Adipocyte (in vitro differentiated cells): ENCODE measurements at places on chromosomes 5 and 9.

- DNase-seq: no peak
Observed at GRCh38 chr5:11962122-11962521, 57.9 kb upstream of the CTNND2 start.

GRCh38 chr9:130698514-130698913 is 4.9 kb downstream of the EXOSC2 start:
- DNase-seq: peak; percentile 26

- DNase-seq: no peak
Observed at GRCh38 chr9:121538221-121538620, 38.6 kb upstream of the GGTA1 start.

DNA sequence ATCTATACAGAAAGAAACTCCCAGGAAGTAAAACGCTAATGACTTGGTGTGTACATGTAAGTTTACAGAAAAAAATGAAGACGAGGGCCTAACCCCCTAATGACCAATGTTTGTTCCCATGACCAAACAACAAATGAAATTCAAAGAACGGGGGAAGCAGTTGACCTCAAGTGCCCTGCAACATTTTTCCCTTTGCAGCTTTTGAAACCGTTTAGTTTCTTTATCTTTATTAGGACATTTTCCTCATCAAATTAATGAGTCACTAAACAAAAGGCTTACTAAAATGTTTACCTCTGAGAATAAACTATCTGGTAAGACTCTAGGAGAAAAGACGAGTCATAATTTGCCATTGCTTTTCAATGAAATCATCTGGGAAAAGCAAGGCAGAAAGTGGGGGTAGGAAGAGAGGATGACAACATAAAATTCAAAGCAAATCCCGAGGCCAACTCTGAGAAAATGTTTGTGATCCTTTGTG is 57.4 kb downstream of the LHFPL2 start:
- DNase-seq: peak; percentile 65

- no peak for DNase-seq
Observed at GRCh38 chr9:114367772-114368569, 19.8 kb downstream of the AKNA start.

- DNase-seq: no peak
Observed at GRCh38 chr9:33227741-33228140, 12.2 kb upstream of the SPINK4 start.

GRCh38 chr9:24071716-24072115 is 245.7 kb upstream of the ELAVL2 start:
- DNase-seq: no peak

GRCh38 chr5:16673241-16674201 is 56.7 kb upstream of the RETREG1 start:
- DNase-seq: no peak

GRCh38 chr9:117021906-117022305 is 334.8 kb downstream of the TRIM32 start:
- no peak for DNase-seq

DNA sequence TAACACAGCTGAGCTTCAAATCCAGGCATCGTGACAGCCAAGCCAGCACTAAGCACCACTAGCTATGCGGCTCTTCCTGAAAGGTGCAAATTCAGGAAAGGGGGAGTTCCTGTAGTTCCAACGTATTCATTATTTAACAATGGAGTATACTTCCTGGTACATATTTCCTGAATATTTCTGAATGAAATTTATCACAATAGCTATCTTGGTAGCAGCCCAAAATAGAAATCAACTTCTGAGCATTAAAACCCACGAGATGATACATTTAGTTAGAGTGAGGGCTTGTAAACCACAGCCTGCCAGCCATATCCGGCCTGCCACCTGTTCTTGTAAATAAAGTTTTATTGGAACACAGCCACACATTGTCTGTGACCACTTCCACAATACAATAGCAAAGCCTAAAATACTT is 109.7 kb upstream of the RETREG1 start:
- DNase-seq: no peak

DNA sequence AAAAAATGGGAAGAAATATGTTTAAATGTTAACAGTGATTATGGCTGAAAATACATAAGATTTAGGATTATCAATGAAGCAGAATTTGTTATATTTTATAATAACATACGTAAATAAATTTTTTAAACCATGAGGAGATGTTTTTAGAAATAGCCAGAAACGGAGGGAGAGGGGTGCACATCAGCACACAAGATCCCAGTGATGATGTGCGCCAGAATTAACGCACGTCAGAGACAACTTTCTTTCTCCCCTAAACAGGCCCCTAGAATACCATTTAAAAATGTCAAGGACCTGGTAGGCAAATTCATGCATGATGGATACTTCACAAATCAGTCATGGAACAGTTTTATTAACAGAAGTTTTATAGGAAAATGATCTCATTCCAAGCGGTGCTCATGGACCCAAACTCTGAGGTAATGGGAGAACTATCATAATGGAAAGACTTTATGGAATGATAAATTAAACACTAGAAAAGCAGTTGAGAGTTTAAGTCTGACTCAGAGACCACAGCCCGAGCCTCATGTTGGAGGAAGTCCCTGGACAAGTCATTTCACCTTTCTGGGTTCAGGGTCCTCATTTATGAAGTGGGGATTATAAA is 258.9 kb upstream of the GAS1 start:
- DNase-seq: peak; percentile 55

- DNase-seq: no peak
Observed at GRCh38 chr5:72064801-72065570, 42.3 kb upstream of the MAP1B start.

- no peak for DNase-seq
Observed at GRCh38 chr5:134506054-134507039, 19.1 kb upstream of the JADE2 start.

DNA sequence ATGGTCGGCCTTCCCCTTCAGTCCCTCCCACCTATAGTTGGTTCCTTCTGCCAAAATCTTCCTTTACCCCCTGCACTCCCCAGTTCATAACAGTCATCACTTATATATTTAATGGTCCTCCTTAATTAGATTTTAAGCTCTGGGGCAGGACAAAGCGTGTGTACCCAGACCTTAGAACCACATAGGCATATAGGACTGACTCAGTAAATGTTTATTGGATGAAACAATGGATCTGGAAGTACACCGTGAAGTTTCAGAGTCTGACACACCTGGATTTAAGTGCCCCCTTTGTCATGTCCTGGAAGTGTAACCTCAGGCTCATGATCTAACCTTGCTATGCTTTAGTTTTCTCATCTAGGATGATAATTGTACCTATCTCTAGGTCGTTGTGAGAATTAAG is 32.0 kb downstream of the STARD4 start:
- no peak for DNase-seq

- peak; percentile 32 for DNase-seq
Observed at GRCh38 chr9:121447321-121447834, 52.3 kb downstream of the GGTA1 start.

DNA sequence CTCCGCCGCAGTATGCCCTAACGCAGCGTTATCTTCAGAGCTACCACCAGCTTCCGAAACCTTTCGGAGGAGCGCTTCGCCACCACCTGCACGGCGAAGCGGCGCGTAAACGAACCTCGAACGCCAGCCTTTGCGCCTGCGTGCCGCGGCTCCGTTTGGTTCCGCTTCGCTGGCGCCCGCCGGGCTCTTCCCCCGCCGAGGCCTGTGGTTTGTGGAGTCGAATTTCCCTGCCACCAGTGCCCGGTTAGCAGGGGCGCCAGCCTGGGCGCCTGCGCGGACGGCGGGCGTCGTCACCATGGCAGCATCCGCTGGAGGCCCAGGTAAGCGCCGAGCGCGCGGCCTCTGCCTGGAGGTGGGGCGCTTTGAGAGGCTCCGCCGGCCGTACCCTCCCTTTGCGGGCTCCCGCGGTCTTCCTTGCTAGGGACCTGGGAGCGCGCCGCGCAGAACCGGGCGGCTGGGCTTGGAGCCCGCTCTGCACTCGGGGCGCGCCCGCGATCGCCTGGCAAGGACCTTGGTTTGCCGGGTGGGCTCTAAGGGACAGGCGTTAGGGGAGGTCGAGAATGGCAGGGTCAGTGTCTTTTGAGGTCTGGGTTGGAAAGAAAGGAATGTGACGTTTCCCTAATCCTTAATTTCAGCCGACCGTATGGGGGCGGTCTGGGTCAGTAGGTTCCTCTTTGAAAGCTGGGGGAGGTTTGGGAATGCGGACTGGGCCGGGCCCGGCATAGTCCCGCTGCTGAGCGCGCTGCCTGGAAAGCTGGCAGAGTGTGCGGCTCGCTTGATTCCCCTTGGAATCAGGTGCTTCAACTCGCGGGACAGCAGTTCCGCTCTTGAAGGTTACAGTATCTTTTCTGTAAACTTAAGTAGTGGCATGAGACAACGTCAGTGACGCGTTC is at the start of gene FAM151B:
FAM151B (plus strand) TSS at position 272 of the 893 bp plus-strand sequence; CDS start at position 296, 24 bp downstream.
- DNase-seq: peak; percentile 95

DNA sequence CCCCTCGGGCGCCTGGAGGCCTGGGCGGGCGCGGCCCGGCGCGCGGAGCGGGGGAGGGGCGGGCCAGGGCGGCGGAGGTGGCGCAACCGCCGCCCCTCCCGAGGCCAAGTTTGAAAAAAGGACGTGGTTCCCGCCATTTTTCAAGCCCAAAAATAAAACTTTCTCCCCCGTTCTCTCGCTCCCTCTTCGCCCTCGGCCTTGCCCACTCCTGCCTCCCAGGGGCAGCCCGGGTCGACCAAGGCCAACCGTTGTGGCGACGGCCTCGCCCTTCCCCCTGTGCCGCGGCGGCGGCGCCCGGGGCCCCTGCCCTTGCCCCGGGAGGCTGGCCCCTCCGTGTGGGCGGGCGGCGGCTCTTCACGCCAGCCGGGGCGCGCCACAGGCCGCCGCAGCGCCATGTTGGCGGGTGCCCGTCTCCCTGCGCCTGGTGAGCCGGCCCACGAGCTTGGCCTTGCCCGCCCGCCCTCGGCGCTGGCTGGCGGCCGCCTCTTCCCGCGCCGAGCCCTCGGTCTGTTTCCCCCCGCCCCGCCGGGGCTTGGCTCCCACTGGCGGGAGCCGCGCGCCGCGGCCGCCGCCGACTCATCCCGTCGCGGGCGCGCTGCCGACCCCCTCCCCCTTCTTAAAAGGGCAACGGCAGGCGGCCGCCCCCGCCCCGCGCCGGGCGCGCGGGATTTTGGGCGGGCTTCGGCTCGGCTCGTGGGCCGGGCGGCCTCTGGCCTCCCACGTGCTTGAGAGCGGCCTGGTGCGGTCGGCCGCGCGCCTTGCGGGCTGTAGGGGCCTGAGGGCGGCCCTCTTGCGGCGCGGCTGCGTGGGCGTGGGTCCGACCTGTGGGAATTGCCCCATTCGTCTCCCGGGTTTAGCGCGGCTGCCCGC is 1.3 kb downstream of the ANP32B start:
- peak; percentile 84 for DNase-seq

- DNase-seq: no peak
Observed at GRCh38 chr5:75706775-75707174, 10.5 kb downstream of the POC5 start.

GRCh38 chr5:169336242-169336641 is 35.3 kb upstream of the SLIT3 start:
- no peak for DNase-seq

GRCh38 chr9:78939311-78940065 is 632.3 kb upstream of the TLE4 start:
- DNase-seq: no peak

- no peak for DNase-seq
Observed at GRCh38 chr5:57658018-57658417, 175.4 kb upstream of the ACTBL2 start.

DNA sequence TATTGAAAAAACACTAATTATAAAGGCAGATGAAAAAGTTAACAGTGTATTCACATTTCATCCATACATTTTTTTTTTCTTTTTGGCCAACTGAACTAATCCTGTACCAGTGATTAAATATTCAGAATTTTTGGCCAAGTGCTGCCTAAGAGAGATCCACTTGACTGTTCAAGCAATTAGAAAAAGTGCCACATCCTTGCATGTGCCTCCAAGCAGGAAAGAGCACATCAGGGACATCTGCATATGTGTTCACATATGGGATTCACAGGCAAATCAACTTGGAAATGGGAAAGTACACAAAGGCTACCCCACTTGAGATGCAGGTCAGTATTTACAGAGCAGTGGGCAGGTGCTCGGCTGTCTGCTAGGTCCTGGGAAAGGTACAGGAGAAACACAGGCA is 163.3 kb upstream of the LHFPL2 start:
- DNase-seq: no peak

DNA sequence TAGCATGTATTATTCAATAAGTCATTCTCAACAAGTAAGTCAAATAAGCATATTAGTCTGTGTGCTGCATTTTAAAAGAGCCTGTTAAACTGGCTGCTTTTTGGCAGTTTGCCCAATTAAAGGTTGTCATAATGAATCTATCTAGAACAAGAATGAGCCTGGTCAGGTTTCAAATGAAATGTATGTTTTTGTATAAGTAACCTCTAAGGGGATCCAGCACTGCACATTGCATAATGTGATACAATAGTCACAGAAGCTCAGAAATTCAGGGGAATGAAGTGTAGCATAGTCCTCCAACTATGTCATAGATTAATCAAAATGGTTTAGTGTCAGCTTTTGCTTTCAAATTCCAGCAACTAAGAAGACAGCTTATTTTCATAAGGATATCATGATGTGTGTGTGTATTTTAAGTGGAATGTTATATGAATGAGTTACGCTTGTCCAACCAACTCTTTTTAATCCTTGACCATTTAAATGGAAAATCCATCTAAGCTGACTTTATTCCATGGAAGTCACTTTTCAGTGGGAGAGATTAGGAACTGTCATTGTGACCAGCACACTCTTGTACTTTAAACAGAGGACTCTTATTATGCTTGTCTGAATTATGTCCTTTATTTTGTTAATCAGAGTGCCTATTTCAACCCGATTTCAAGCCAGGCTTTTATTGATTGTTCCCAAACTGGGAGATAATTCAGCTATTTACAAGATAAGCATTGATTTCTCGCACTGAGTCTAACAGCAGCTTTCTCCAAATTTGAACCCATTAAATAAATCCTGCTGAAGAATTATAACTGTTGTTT is 283.9 kb upstream of the ADAMTSL1 start:
- peak; percentile 74 for DNase-seq

GRCh38 chr5:139177809-139178588 is 20.2 kb downstream of the SIL1 start:
- peak; percentile 42 for DNase-seq

DNA sequence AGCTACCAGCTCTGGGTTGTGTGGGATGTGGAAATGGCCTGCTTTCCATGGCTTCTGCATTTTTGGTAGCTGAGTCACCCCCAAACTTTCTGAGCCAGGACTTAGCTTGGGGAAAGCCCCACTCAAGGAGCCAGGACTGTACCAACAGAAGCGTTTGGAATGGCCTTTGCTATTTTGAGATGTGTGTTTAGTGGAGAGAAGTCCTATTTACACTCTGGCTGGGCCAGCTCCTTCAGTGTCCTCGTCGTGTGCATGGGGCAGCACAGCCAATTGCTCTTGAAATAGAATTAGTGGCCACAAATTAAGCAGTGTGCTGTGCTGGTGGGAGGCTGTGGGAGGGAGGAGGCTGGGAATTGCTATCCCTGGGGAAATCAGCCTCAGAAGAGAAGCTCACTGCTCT is 51.6 kb downstream of the ENTREP1 start:
- peak; percentile 90 for DNase-seq

DNA sequence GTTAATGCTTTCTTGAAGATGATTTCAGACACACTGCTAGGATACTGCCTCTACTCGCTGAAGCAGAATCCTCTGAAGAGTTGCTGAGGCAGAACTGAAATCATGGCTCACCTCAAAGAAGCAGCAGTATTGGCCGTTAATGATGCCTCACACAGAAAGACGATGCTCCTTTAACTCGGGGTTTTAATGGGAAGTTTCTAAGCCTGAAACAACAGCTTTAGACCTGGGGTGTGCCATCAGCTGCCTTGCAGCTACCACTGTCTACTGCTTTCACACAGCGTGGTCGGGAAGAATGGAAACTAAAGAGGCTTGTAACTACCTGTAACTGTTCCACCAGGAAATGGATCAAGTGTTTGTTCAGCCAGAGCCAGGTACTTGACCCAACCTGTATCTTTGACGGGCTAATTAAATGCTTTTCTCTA is at the start of gene CTXN3:
CTXN3 (plus strand) TSS at position 65 of the 422 bp plus-strand sequence. CDS start 8,440 bp downstream, outside the sequence.
- no peak for DNase-seq

GRCh38 chr5:143051244-143052058 is 281.3 kb downstream of the ARHGAP26 start:
- peak; percentile 96 for DNase-seq
